ENCODE measurements at places on chromosomes 4 and X. TPM values are rescaled to one million over a fixed set of nuclear protein-coding genes. Genes with fewer than 3 reads are reported as not detected.
A peak's percentile ranks its signal among the peaks of the same experiment; 100 is the strongest.

- no peak for DNase-seq
Observed at GRCh38 chr4:72067051-72067450, 35.3 kb downstream of the NPFFR2 start.

GRCh38 chrX:46819136-46819535, 17.7 kb upstream of the RP2 start:
- DNase-seq = no peak

GRCh38 chr4:6224735-6225134, 24.4 kb upstream of the JAKMIP1 start:
- no peak for DNase-seq

GRCh38 chr4:165060938-165061337, 7.3 kb downstream of the TRIM75 start:
- no peak for DNase-seq

DNA sequence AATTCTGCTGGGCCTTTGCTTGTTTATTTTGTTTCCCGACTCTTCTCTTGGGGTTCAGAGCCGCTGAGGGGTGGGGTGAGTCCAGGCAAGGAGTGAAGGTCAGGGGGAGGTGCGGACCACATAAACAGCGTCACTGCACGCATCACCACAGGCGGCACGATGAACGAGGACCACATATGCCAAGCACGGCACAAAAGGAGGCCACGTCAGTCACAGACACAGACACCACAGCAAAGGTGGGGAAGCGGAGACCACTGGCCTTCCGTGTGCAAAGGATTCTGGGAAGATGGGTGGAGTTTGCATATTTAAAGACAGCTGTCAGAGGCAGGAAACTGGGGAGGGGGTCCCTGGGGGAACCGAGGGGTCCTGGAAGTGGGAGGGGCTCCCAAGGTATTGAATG, 10.3 kb upstream of the TIMP1 start:
- no peak for DNase-seq

- DNase-seq = no peak
Observed at GRCh38 chr4:105059337-105059736, 87.3 kb upstream of the TET2 start.

DNA sequence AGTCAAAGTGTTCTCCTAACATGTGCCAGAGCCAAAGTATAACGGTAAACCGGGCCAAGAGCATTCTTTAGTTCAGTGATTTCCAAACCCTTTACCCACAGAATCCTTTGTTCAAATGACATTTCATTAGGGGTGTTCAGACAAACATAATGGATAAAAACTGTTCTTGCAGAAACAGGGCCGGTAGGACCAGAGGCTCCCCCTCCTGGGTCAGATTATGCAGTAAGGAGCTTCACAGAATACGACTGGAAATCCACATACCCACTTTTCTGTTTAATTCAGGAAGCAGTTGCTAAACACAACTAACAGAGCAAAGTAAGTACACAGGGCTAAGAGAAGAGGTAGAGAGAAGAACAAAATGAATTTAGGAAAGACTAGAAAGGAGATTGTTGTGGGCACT, 46.6 kb upstream of the TMEM184C start:
- DNase-seq = no peak

DNA sequence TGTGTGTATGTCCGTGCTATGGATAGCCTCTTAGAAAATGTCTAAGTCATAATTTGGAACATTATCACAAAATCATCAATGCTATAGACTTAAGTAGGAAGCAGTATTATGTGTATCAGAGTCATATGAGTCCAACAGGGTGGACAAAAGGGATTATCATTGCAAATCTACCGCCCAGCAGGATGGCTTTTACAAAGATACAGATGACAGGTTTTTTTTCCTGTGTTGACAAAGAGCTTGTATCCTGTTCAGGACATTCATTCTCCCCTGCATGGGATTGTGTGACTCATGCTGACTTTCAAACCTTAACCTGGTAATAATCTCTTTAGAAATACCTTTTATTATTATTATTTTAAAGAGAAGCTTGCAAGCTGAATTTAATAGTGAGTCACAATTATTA, 310.3 kb upstream of the GNPDA2 start:
- no peak for DNase-seq

GRCh38 chr4:4541040-4541631, 712 bp downstream of the STX18 start:
- DNase-seq = no peak

DNA sequence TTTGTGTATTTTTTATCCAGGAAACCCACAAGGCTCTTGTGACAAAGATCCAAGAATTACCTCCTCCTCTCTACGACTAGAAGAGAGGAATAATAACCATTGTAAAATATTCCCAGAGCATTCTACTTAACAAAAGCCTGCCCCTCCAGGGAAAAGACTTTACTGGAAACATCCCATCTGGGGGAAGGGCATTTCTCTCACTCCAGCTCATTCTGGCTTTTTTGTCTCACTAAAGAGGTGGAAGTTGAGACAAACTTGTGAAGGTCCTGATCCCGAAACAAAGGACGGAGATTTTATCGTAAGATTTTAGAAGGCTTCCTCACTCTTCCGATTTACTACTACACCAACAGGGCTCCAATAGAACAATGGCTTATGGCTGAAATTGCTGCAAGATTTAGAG, 692.0 kb upstream of the GRID2 start:
- no peak for DNase-seq

DNA sequence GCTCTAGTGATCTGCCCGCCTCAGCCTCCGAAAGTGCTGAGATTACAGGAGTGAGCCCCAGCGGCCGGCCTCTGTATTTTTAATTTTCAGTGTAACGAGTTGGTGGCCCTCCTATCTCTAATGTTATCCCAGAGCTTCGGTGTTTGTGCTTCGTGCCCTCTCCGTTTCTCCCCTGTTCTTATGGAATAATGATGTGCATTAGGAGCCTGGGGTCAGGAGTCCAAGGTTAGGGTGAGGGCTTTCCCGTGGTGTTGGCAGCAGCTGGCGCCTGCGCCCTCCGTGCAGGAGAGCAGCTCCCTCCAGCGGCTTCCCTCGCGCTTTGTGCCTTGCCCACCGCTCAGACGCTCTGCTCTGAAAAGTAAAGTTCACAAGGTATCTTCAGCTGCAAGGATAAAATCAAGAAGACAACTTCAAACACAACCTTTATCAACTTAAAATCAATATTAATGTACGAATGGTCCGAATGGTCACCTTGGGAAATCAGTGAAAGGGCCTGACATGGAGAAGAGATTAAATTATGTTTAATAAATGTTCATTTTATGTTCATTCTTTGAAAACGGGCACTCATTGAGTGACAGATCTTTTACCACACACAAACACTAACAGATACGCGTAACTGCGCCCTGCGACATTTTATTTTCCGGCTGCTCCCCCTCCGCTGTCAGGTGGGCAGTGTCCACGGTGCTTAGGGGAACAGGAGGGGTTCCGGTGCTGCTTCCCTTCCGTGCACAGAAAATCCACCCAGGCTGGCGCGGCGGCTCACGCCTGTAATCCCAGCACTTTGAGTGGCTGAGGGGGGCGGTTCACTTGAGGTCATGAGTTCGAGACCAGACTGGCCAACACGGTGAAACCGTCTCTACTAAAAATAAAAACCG, 62.4 kb downstream of the TRAPPC11 start:
- no peak for DNase-seq

- no peak for DNase-seq
Observed at GRCh38 chr4:6755088-6755753, 27.3 kb upstream of the KIAA0232 start.

GRCh38 chr4:145782756-145783155, 102.8 kb downstream of the C4orf51 start:
- no peak for DNase-seq

- no peak for DNase-seq
Observed at GRCh38 chr4:167234316-167234881, at the start of gene SPOCK3. Gene SPOCK3, minus strand, starts transcription at chr4:167234494.

GRCh38 chrX:135596495-135596894, 76.0 kb downstream of the INTS6L start:
- no peak for DNase-seq

- DNase-seq = no peak
Observed at GRCh38 chrX:10653302-10653701, 32.9 kb upstream of the MID1 start.

- DNase-seq = peak; percentile 43
Observed at GRCh38 chr4:110622841-110623717, at the start of gene PITX2. Gene PITX2, minus strand, starts transcription at chr4:110623077. Its CDS starts 617 bp downstream, at chr4:110622460.

- no peak for DNase-seq
Observed at GRCh38 chrX:130105244-130105643, 5.1 kb downstream of the ELF4 start.

GRCh38 chr4:36445480-36445879, 164.1 kb downstream of the DTHD1 start:
- no peak for DNase-seq

DNA sequence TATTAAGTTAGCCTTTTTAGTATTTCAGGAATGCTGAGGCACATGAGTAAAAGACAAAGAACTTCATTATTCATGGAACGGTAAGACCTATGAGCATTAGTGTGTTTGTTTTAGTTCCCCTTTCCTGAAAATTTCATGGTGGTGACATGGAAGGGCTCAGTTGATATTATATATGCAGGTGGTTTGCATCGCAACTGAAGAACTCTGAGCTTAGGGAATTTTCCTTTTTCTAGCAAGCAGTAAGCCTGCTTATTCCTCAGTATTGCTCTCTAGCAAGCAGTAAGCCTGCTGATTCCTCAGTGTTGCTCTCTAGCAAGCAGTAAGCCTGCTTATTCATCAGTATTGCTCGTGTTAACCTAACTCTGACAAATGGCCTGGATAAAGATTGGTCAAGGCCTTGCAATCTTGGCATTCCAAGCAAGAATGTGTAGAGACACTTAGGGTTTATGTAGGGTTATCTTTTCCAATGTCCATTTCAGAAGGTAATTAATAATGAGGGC, 37.7 kb upstream of the MAGEB18 start:
- DNase-seq = no peak

- no peak for DNase-seq
Observed at GRCh38 chr4:10117359-10118047, 904 bp upstream of the WDR1 start.

GRCh38 chr4:42646013-42646784, 10.7 kb downstream of the ATP8A1 start:
- no peak for DNase-seq

DNA sequence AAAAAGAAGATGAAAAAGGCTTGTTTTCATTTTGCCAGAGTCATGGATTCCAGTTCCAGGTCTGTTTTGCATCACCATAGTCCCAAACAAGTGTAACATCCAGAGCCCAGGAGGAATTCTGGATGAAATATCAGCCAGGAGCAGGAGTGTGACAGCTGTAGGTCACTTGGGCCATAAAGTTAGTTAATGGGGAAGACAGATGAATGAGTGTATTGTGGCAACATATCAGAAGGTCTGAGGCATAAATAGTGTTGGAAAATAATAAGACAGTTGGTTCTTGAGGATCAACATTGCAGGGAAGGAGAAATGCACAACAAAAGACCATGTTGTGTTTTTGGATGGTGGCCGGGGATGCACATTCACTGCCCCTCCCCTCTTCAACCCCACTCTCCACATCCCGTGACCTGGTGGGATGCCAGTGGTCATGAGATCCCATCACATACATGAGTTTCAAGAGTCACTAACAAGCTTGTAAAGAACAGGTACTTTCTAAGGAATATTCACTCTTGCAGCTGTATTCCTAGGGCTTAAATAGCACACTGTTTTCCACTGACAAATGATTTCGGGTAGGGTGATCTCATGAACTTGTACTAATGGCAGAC, 83.1 kb upstream of the IGFBP7 start:
- no peak for DNase-seq

DNA sequence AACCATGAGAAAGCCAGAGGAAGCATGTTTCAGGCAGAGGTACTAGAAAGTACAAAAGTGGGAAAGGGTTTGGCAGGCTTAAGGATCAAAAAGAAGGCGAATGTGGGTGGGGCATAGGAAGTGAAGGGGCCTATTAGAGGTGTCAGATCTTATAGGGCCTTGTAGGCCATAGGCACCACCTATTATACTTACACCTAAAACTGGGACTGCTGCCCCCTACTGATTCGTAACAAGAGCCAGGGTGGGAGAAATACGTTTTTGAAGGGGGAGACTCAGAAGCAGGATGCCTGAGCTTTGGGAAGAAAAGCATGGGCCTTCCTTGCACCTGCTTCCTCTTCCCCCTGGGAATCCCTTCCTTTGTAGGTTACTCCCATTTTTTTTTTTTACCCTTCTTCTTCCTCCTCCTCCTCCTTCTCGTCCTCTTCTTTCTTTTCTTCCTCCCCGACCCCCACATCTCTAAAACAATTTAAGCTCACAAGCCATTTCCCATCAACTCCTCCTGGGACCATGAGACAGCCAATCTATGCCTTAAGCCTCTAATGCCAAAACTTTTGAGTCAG, 40.7 kb upstream of the GPC3 start:
- no peak for DNase-seq

DNA sequence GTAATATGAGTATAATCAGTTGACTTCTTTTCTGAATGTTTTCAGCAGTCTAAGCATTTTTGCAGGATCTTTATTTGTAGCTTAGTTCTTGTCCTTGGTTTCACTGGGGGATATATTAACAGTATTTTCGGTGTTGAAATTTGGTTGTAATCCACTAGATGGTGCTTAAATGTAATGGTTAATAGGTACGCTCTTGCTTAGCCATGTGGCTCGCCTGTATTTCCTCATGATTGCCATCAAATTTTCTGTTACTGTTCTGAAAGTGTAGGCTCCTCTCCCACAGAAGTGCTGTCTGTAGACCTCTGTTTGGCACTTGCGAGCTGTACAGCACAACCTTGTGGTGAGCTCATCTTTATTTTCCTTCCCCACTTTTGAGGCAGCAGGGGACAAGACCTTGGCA, 3.9 kb upstream of the FAAH2 start:
- DNase-seq = no peak

DNA sequence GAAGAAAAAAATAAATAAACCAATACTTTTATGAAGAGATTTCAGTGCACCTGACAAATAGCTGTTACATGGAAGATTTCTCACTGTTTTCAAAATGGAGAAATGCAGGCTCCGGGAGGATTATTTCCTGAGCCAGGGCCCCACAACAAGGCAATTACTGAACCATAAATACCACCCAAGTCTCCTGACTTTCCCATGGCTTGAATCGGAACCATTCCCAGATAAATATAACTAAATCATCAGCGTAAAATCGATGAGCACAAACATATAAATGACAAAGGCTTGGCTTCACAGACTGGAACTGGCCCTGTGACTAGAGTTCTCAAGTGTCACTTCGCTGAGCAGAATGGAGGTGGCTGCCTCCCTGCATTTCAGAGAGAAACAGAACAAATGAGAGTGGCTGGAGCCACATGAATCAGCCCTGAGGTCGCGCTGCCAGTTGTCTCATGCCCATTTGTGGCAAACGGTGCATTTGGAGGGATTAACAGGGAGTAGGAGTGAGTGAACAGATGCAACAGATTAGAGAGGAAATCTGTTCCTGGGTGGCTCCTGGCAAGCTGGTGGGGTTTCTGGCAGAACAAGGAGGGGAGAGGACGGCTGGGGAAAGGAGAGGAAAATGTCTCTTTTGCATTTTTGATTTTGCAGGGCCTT, 57.3 kb upstream of the STIM2 start:
- no peak for DNase-seq

GRCh38 chr4:109610489-109610888, 50.4 kb downstream of the MCUB start:
- no peak for DNase-seq

GRCh38 chrX:38183596-38183995, 37.1 kb downstream of the SRPX start:
- no peak for DNase-seq

- no peak for DNase-seq
Observed at GRCh38 chrX:107502316-107502715, 52.9 kb downstream of the FRMPD3 start.

PCDH7 gene
- 15.3 TPM for polyA plus RNA-seq

FREM3 gene
- polyA plus RNA-seq = not detected

BEX5 gene
- not detected for polyA plus RNA-seq

MUC7 gene
- polyA plus RNA-seq = not detected

GSPT2 gene
- 2.6 TPM for polyA plus RNA-seq

STAP1 gene
- not detected for polyA plus RNA-seq

RENBP gene
- polyA plus RNA-seq = 0.43 TPM
